Stimulated activated CD8-positive, alpha-beta memory T cell treated with anti-CD3 and anti-CD28 coated beads, Interleukin-4, amount 100 ng/mL, for 4 hours (primary cell): ENCODE measurements at places on chromosomes 12 and 14.

DNA sequence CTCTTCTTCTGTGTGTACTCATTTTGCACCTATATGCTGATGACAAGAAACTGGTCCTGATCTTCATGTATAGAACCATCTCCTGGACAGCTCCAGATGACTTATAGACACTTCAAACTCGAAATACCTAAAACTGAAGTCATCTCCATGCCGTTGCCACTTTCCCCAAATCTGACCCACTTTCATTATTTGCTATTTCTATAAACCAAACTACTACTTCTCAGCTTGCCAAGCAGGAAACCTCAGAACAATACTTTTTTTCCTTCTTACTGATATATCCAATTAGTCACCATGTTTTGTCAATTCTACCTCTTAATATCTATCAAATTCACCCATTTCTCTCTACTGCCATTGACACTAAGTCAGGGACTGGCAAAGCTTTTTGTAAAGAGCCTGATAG is 14.8 kb downstream of the SGPP1 start:
- DNase-seq = no peak

DNA sequence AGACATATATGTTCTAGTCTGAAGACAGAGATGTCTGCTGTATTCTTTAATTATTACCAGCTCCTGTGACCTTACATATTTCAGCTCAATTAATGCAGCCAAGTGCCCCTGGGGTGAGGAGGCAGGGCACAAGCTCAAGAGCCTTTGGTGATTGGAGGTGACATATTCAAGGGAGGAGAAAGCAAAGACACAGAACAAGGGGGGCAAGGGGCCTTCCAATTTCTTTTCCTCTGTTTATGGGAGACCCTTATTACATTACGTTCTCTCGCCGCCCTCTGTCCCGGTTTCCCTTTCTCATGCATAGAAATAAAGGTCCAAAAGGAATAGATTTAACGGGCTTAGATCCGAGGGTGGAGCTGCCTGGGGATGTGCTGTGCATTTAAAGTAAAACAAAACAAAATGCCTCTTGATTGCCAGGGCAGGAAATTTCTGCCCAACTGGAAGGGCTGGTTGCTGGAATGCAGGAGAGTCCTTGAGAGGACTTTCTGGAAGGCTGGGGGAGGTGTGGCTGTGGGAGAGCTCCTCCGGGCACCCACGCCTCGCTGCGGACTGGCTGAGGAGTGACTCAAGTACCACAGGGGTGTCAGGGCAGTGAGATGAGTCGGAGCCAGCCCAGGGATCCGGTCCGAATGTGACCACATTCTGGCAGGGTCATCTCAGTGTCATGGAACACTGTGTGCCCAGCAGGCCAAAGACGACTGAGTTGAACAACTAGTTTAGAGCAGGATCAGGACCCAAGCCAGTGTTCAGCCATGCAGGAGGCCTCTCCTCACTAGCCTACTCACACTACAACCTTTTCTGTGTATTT is 32.1 kb upstream of the GSG1 start:
- no peak for DNase-seq

DNA sequence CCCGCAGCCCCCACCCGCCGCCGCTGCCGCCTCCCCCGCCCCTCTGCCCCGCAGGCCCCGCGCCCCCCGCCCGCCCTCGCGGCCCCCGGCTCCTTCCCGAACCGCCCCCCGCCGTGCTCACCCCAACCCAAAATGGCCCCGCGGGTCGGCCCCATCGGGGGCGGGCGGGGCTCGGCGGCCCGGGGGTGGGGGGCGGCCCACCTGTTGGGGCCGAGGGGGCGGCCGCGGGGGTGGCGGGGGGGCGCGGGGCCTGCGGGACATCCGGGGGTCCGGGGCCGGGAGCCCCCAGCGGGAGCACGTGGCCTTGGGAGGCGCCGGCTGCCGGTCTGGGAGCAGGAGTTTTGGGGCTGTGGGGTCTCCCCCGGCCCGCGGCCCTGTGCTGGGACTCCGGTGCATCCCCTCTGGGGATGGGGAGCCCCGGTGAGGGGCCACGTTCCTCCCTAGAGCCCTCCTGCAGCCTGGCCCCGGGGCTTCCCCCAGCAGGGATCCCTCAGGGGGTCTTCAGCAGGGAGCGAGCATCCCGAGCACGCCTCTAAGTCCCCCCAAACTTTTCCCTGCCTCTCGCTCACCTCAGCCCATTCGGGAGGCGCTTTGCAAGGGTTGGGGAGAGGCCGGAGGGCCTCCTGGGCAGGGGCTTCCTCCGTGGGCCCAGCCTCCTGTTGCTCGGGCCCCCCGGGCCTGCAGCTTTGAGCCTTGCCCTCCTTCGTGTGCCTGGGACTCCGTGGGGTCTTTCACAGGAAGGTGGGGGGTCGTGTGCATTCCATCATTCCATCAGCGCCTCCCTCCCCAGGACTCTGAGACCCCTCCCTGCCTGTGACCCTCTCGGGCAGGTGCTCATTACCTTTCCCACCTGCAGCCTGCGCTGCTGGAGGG is 710 bp downstream of the MTA1 start:
- no peak for DNase-seq

DNA sequence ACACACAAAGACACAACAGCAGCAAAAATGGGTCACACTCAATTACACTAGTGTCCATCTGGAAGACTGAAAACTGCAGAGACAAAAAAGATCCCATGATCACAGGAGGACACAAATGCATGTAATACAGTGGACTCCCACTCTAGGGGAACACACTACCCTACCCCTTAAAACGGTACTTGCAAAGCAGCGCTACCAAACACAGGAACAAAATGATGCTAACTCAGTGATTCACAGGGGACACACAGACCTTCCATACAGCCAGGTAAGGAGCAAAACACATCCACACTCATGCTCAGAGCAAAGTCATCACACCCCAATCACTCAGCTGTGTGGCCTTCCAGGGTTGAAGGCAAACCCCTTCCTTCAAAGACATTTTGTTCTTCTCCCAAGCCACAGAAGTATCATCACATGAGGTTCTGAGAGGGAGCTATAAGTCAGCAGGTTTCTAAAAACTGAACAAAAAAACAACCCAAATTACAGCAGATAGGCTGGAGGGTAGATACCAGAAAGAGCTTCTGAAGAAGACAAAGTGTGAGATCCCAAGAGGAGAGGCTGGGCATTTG is 14.8 kb downstream of the SMUG1 start:
- no peak for DNase-seq

DNA sequence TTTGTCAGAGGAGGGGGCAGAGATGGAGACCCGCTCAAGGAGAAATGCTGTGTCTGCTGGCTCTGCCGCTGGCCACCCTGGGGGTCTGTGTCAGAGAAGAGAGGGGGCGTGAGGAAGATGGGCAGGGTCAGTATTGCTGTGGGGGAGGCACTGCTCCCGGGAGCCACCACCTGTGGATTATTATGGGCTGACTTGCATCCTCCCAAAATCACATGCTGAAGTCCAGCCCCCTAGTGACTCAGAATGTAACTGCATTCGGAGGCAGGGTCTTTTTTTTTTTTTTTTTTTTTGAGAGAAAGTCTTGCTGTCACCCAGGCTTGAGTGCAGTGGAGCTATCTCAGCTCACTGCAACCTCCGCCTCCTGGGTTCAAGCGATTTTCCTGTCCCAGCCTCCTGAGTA is 12.3 kb downstream of the ABCD4 start:
- DNase-seq = no peak

GRCh38 chr12:10058387-10058786 is 27.9 kb downstream of the CLEC9A start:
- DNase-seq = no peak

DNA sequence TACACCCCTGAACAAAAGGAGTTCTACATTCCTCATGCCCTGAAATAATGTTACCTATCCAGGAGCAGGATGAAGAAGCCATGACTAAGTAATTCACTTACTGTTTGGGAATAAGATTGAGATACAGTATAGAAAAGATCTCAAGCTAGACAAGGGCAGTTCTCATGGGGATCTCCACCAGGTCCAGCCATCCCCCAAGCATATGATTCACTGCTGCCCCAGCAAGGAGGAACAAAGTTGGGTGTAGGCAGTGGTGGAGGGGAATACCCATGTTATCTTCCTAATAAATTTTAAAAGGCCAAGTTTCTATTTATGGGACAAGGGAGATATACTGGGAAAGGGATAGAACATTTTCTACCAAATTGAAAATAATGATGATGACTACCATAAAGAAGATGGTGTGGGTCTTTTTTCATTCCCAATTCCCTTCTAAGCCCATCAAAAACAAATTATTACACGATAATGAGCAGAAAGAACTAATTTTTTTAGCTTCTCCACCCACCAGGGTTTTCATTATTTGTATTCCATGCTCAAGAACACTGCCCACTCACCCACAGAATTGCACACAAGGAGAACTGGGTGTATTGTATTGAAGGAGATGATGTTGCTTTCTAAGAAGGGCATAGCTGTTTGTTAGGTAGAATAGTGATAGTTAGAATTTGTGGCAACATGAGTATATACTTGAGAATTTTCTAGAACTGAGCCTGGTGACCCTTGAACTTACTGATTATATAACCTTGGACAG is 204.6 kb downstream of the BTG1 start:
- no peak for DNase-seq

DNA sequence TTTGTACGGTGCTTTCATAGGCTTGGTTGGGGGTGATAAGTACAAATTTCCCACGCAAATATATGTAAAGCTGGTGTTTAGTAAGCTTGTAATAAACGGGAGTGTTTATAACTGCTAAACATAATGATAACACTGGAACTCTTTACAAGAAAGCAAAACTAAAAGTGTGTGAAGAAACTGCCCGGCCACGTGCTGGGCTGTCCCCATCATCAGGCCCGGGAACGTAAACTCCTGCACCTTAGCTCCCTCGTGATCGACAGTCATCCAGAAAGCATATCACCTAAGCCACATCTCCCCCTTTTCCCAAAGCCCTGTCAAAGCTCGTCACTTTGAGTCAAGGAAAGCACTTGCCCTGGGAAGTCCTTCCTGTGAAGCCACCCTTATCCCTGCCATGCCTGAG is 18.0 kb upstream of the PARP11 start:
- DNase-seq = no peak

DNA sequence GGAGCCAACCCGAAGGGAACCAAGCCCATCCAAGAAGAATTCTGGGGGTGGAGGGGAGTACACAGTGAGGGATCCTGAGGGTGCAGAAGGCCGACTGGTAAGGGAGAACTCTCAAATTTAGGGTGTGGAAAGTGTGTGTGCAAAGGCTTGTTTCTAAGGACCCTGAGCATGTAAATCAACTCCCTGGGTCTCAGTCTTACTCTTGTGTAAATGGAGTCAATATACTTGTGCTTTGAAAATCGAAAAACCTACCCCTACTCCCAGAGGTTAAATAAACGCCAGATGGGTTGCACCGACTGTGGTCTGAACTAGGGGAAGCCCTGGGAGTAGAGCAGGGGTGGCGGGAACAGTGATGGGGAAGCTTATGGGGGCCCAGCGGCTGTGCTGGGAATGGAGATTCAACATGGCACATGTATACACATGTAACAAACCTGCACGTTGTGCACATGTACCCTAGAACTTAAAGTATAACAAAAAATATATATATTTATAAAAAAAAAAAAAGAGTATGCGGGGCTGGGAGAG is 6.0 kb downstream of the B4GALNT1 start:
- no peak for DNase-seq
